AG04450 (cell line): ENCODE measurements at places on chromosomes 2 and 18.
A peak's percentile ranks its signal among the peaks of the same experiment; 100 is the strongest.

- peak; percentile 37 for DNase-seq
These were observed 84.2 kb upstream of the TTN start for GRCh38 chr2:178891265-178891958.

- no peak for DNase-seq
These were observed 14.9 kb downstream of the TYW5 start for GRCh38 chr2:199940373-199940772.

- no peak for DNase-seq
These were observed 137.9 kb upstream of the RAB12 start for GRCh38 chr18:8471372-8471771.

GRCh38 chr18:33161131-33161530 is 279.4 kb downstream of the CCDC178 start:
- DNase-seq: no peak

DNA sequence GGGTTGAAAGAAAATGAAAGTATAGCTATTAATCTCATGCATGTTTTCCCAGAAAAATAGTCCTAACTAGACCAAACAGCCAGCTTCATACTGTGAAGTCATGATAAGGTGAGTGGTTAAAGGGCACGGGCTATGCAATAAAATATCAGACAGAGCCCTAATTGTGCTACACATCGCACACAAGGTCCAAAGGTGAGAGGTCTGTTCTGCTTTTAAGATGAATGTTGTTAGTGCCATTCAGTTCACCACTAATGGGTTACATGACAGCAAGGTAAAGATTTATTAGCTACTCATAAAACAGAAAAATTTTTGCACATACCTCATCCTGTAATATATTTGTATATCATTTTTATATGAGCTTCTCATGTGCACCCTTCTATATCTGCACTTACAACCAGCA is 105.0 kb upstream of the STK17B start:
- DNase-seq: no peak

DNA sequence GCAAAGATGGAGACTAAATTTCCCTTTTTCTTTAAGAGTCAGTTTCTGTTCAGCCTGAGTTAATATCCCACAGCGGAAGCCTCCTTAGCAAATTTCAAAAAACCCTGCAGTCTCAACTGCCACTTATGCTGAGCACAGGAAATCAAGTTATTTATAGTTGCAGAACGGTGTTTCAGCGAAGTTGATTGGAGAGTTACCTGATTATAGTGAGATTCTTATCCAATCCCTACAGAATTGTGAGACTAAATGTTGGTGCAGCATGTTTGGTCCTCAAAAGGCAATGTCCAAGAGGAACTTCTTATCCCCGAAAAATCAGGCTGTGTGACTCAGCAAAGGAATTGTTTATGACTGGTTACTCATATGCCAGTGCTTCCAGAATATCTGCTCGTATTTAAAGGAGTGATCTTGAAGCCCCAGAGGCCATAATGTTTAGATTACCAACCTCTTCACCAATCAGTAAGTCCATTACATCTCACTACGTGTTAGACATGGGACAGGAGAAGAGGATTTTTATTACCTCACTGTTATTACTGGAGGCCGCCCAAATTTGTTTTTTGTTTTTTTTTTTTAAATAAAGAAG is 67.9 kb downstream of the LRRFIP1 start:
- peak; percentile 89 for DNase-seq

GRCh38 chr2:118539290-118539689 is 308.2 kb downstream of the EN1 start:
- DNase-seq: no peak

DNA sequence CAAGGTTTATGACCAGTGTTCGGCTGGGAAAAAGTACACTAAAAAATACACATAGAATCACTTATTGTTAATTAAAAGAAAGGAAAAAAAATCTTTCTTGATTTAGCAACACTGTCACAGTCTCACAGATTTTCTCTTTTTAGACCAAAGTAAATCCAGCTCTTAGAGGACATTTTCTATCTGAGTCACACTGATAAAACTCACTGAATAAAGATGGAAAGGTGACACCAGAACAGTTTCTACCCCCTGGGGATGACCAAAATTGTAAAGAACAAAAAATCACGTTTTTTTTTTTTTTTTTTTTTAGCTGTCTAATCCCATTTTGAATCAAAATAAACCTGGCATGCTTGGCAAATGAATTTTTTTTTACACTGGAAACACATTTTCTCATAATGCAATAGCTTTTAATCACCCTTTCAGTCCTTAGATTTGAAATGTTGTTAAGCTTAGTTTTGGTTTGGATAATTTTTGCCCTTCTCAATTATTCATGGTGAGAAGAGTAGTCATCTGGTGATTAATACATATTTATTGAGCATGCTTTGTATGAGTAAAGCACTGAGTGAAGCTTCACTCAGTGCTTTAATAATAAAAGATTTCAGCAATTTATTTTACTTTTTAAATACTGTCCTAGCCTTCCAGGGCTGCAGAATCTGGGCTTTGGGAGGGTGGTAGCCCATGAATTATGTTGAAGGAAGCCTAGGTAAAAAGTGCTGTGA is 886.3 kb downstream of the SLC4A3 start:
- DNase-seq: no peak
